ENCODE measurements at places on chromosomes 2 and 18.

- no peak for DNase-seq
Measured at GRCh38 chr2:151946250-151946884, 118.1 kb upstream of the ARL5A start.

DNA sequence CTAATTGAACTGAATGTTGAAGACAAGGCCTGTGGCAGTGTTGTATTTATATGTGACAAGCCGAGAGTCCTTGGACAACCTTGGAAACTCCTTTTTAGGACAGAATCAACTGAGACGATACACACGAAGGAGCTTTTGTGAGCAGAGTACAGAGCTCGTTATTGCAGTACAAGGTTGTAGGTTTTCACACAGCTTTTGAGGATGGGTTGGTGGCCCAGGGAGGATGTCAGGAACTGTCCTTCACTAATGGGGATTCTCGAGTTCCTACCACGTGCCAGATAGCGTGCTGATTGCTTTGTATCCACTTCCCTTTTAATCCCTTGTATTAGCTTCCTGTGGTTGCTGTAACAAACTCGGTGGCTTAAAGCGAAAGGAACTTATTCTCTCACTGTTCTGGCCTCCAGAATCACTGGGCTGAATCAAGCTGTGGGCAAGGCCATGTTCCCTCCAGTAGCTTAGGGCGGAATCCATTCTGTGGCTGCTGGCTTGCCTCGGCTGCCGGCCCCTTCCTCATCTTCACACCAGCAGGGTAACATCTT lies 20.2 kb downstream of the INPP4A start:
- DNase-seq: no peak

- no peak for DNase-seq
Measured at GRCh38 chr2:151919786-151920185, 91.6 kb upstream of the ARL5A start.

GRCh38 chr18:63162271-63163014 lies 157.1 kb downstream of the BCL2 start:
- DNase-seq: peak; percentile 8

GRCh38 chr2:80830891-80831290 lies 526.3 kb upstream of the LRRTM1 start:
- no peak for DNase-seq

GRCh38 chr18:44624052-44624451 lies 56.6 kb upstream of the SETBP1 start:
- DNase-seq: no peak

GRCh38 chr18:61334951-61335683 lies 1.9 kb downstream of the CDH20 start:
- no peak for DNase-seq

- DNase-seq: no peak
Measured at GRCh38 chr18:32349728-32350395, 120.8 kb downstream of the GAREM1 start.

GRCh38 chr18:77162580-77162979 lies 30.0 kb upstream of the MBP start:
- no peak for DNase-seq

- no peak for DNase-seq
Measured at GRCh38 chr2:71685941-71686611, 232.7 kb downstream of the DYSF start.

DNA sequence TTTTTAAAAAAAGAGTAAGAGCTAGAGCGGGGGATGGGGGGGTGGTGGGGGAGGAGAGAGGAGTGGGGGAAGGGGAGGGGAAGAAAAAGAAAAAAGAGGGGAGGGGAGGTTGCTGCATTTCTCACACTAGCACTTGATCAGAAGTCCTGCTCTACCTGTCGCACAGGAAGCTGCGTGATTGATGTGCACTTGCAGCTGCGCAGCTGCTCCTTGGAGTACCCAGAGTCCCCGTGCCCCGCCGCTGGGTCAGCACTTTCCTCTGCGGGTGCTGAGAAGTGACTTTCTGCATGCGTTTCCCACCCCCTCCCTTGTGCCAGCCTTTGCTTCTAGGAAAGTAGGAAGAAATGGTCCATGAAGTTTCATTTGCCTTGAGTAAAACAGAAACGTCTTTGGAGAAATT lies 297.3 kb downstream of the ETAA1 start:
- no peak for DNase-seq

DNA sequence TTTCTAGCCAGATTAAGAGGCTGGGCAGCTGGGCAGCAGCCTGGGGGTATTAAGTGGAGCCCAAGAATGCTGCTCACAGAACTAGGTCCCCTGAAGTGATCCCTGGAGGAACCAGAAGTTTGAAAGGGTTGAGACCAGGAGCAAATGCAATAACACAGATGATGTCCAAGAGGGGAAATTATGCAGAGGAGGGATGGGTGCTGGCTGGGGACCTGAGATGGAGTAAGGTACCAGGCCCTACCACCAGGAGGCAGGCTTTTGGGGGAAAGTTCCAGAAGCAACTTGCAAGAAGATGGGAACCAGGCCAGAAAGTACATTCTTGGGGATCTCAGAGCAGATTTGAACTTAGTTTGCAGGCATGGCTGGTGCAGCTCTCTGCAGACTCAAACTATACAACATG lies 175.1 kb downstream of the NCK2 start:
- no peak for DNase-seq

GRCh38 chr2:8531481-8531880 lies 150.4 kb upstream of the ID2 start:
- DNase-seq: no peak

DNA sequence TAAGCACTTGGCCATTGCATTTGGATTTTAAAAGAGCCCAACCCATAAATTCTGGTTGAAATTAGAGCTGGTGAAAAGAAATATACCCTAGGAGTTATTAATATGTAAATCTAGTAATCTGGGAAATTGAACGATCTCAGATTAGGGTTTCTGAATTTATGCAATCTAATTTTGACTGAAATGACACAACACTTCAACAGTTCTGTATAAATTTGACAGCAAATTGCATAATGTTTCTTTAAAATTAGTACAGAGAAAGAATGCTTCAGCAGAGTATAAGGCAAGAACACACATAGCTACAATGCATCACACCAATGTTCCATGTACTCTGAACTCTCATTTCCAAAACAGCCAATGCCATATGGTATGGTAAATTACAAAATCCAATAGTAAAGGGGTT lies 201.5 kb upstream of the ITGA4 start:
- no peak for DNase-seq

Data from esophagus squamous epithelium (tissue), 5 donors.